ENCODE measurements at places on chromosomes 7 and 10.

- DNase-seq, result no peak
These were observed 654 bp upstream of the SLF2 start for GRCh38 chr10:100912013-100912604.

DNA sequence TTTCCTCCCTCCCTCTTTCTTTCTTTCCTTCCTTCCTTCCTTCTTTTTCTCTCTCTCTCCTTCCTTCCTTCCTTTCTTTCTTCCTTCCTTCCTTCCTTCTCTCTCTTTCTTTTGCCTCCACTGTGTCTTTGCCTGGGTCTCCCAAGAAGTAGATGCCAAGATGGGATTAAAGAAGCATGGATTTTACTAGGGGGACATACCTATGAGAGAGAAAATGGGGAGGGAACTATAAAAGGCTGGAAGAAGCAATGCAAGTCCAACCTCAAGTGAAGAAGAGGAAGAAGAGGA lies 33.3 kb upstream of the CRTAC1 start:
- DNase-seq, result no peak

GRCh38 chr10:130772676-130773075 lies 538.8 kb downstream of the TCERG1L start:
- DNase-seq, result no peak

- DNase-seq, result no peak
These were observed 170.7 kb downstream of the GATA3 start for GRCh38 chr10:8225187-8225586.

- DNase-seq, result no peak
These were observed 1191.8 kb upstream of the AUTS2 start for GRCh38 chr7:68406480-68406879.

- no peak for DNase-seq
These were observed 112.2 kb downstream of the ADARB2 start for GRCh38 chr10:1625079-1625478.

- DNase-seq, result no peak
These were observed 183.0 kb upstream of the CTBP2 start for GRCh38 chr10:125343118-125343925.
